ENCODE measurements at places on chromosomes 6 and 20.

DNA sequence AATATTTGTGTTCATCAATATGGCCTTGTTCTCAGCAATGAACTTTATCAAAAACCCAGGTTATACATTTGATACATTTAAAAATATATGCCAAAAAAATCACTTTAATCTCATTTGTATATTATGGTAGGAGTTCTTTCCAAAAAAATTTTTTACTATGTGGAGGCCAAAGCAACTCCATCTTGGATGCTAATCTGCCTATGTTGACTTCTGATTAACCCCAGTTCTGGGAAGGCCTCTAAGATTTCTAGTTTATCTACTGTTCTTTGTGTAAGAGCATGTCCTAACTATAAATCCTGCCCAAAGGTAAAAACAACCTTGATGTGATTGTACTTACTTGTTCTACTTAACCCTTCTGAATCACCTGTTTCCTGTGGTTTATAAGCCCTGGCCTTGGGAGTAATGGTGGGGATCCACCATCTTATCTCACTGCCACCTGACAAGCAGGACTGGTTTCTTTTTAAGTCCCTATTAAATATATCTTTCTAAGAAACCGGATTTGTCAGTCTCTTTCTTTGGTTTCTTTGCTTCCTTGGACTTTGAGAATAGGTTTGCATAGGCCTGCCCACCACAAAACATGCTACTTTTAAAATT, 46.7 kb downstream of the RNGTT start:
- DNase-seq: no peak

GRCh38 chr20:25574411-25574810, 10.9 kb downstream of the NINL start:
- DNase-seq: no peak

GRCh38 chr6:41443616-41444525, 102.3 kb upstream of the FOXP4 start:
- no peak for DNase-seq

DNA sequence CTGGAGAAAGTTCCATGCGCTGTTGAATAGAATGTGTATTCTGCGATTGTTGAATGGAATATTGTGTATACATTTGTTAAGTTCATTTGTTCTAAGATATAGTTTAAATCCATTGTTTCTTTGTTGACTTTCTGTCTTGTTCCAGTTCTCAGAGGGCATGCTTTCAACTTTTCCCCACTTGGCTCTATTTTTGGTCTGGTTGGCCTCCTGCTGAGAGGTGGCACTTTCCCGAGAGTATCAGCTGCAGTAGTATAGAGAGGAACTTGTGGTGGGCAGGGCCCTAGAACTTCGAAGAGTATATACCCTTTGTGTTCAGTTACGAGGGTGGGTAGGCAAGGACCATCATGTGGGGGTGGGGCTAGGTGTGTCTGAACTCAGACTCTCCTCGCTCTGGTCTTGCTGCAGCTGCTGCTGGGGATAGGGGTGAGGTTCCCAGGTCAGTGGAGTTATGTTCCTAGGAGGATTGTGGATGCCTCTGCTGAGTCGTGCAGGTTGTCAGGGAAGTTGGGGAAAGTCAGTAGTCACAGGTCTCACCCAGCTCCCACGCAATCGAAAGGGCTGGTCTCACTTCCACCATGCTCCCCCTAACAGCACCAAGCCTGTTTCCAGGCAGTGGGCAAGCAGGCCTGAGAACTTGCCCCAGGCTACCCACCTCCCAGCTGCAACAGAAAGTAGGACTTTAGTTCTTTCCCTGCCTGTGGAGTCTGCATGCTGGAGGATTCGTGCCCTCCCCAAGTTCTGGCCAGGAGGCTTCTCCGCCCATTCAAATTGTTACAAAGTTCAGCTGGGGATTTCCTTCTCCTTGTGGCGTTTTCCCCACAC, 118.9 kb upstream of the SSTR4 start:
- no peak for DNase-seq

DNA sequence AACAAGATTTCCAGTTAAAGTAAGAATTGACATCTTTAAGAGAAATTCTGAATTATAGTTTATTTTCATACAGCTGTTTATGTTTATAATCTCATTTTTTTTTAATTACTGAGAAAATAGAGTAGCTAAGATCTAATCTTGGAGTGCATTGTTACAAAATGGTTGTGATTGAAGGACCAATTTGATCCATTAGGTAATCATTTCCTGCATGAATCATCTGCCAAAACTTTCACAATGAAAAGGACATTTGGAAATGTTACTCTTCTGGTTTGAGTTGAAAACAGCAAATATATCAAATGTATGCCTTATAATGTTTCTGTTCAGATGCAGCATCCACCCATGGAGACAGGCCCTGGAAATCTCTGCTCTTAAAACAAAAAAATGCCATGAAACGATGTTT, 19.0 kb downstream of the TUBB2A start:
- no peak for DNase-seq

GRCh38 chr6:147534116-147534860, 25.8 kb downstream of the SAMD5 start:
- no peak for DNase-seq

GRCh38 chr6:582370-582769, 74.5 kb downstream of the HUS1B start:
- DNase-seq: peak; percentile 80

DNA sequence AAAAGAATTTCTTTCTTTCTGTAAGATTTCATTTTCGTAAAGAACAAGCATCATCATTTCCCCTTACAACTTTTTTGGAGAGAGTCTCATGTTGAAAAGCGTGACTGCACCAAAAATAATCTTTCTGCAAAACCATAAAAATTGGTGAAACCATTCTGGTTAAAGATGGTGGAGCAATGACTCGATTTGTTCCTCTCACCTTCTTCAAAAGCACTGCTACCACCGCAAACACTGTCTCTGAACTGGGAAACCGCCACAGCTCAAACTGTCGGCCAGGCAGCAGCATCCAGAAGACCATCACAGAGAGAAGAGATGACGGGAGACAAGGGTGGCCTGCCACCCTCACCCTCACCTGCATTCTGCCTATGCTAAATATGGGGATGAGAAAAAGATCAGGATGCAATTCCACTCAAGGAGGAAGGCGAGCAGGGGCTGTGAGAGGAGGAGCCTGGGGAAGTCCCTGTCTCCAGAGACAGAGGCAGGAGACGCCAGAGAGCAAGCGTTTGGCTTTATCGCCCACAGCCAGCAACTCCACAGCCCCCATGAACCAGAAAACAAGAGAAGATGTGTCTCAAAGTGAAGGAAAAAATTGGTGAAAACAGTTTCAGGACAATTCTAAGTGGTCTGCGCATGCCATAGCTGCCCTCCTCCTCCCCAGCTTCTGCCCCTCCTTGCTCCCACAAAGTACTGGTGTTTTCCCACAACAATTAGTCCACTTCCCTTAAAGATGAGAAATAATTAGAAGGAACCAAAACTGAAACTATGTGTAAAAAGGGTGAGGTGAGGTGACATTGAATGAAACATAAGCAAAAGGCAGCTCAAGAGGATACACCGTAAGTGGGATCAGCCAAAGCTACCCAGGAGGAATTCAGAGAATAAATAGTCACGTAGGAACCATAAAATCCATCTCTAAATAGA, 255.5 kb downstream of the KIF16B start:
- DNase-seq: no peak

DNA sequence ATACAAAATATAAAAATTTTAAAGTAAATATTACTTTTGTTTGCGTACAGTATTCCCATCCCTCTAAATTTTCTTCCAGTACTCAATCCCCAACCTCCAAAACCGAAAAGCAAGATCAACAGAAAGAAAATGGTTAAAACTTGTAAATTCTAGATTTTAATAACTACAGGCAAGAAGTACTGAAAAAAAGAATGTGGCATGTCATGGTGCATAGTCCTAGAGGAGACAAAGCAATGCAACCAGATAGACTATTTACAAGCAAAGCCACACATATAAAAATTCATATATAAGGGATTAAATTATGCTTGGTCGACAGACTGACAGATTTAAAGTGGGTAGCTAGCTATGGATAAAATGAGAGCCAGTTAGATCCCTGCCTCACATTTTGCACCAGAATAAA, 56.5 kb upstream of the HFE start:
- DNase-seq: no peak

DNA sequence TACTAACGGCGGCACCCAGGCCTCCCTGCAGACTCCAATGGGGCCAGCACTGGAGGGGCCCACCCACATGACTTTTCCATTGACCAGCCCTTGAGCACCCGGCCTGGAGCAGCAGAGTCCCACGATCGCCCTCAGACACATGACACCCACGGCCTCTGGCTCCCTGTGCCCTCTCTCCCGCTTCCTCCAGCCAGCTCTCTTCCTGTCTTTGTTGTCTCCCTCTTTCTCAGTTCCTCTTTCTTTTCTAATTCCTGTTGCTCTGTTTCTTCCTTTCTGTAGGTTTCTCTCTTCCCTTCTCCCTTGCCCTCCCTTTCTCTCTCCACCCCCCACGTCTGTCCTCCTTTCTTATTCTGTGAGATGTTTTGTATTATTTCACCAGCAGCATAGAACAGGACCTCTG, 26.1 kb upstream of the FANCE start:
- no peak for DNase-seq

DNA sequence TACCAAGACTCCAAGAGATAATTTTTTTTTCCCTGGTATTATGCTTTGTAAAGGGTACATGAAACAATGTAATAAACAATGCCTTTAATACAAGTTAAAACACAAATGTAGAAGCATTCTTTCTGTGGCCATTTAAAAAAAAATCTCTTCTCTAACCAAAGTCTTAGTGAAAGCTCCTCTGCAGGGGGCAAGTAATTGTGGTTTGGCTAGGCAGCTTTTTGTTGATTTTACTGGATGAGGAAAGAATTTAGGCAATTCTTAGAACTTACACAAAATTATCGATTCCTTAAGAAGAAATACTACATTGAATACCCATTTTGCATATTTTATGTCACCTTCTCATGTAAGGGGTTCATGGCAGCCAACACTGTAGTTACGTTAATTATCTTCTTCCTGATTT, 12.4 kb downstream of the TFB1M start:
- no peak for DNase-seq

GRCh38 chr6:10627800-10628199, 66.6 kb downstream of the C6orf52 start:
- no peak for DNase-seq

GRCh38 chr6:132520953-132521352, 8.0 kb upstream of the STX7 start:
- DNase-seq: no peak

DNA sequence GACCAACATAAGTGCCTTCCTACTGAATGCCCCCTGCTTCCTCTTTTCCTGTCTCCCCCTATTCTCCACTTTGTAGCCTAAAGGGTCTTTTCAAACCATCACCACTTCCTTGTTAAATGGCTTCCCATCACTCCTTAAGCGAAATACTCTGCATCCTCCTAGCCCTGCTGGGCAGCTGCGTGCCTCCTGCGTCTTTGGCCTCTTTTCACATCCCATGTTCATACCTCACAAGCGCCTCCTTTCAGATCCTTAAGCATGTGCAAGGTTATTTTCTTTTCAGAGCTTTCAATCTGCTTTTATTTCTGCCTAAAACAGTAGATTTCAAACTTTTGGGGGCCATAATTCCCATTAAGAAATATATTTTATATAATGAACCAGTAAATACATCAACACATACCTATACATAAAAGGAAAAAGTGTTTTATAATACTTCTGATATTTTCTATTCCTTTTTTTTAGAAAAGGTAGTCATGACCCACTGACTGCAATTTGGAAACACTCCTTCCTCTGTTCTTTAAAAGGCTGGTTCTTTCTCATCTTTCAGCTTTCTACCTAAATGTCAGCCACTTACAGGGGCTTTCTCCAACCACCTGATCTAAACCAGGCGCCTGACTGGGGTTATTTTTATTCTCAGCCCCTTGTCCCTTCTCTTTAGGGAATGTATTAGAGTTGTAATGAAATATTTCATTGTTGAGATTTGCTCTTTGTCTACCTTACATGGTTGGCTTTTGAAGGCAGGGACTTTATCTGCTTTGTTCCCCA, 84.1 kb downstream of the PRDM1 start:
- no peak for DNase-seq

- no peak for DNase-seq
Observed at GRCh38 chr6:10401632-10402223, 13.1 kb downstream of the TFAP2A start.

DNA sequence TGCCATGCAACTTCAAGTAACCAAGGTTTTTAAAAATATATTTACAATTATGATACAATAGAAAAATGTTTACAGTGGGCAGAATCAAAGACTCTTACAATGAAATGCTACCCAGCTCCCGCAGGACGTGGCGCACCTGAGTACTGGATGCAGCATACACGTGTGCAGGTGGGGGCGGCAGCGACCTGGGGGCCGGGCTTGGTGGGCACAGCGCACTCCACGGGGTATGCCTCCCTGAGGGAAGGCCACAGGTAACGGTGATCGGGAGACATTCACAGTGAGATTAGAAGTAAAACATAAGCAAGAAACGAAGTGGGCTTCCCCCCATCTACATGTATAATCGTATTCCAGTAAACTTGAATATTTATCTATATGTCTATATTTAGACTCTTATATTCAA, 54.2 kb downstream of the WDR27 start:
- DNase-seq: no peak

GRCh38 chr6:127475823-127476176, 16.6 kb upstream of the KIAA0408 start:
- no peak for DNase-seq

GRCh38 chr20:23664954-23665353, 23.9 kb downstream of the CST4 start:
- DNase-seq: no peak

GRCh38 chr6:160974304-160974771, 17.2 kb upstream of the MAP3K4 start:
- DNase-seq: no peak

DNA sequence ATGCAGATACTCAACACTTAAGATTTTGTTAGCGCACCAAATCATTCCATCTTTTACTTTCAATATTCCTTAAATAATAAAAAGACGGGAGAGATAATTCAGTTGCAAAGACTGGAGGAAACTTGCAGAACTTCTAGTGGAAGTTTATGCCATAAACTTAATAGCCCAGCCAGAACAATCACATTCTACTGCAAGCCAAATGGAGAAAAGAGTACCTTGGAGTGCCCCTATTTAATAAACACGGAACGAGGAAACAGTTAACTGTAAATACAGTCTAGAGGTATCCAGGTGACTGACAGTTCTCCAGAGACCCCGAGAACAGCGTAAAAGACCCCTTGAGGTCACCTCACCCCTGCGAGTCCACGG, 635 bp downstream of the SLC35B3 start:
- DNase-seq: no peak

DNA sequence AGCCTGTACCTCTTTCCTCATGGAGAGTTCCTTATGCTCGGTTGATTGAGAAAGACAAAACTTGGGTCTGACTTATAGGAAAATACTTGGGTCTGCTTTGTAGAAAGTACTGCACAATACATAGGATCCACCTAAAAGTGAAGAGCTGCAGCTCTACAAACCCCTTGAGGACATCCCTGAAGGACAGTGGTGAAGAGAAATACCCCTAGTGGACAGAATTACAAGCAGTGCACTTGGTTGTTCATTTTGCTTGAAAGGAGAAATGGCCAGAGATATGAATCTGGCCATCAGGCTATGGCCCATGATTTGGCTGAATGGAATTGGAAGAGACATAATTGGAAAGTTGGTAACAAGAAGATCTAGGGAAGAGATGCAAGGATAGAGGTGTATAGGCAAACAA, 8.3 kb downstream of the CD24 start:
- no peak for DNase-seq
